Fibroblast of skin of right biceps (primary cell): ENCODE measurements at places on chromosomes 7 and 10.
A peak's percentile ranks its signal among the peaks of the same experiment; 100 is the strongest.

DNA sequence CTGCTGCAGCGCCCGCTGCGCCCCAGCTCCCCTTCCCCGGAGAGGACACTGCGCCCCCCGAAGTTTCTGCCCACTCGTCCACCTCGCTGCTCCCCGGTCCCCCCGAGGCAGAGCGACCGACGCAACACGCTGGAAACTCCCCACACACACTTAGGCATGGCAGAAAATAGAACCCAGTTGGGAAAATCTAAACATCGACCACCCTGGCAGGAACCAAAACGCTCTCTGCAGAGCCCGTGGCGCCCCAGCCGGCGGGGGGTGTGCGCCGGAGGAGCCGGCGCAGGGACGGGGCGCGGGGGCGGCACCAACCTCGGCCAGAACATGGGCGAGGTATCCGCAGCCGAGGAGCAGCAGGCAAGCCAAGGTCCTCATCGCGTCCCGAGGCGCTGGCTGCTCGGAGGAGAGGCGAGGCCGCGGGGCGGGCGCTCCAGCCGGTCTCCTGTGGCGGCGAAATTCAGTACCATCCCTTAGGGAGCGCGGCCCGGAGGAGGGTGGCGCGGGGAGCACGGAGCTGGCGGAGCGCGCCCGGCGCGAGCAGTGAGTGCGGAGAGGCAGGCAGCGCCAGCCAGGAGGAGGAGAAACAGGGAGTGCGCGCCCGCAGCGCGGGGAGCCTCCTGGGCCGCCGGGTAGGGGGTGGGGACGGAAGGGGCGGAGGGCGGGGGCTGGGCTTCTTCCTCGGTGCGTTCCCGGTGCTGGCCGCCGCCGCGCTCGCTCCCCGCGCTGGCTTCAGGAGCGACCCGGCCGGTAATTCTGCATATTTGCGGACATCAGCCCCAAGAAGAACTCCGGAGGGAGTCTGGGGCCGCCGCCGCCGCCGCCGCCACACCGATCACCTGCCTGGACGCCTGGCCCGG is 789 bp downstream of the PDGFA start:
- DNase-seq = peak; percentile 73

- DNase-seq = peak; percentile 59
Observed at GRCh38 chr7:106288263-106288662, 3.5 kb upstream of the NAMPT start.

DNA sequence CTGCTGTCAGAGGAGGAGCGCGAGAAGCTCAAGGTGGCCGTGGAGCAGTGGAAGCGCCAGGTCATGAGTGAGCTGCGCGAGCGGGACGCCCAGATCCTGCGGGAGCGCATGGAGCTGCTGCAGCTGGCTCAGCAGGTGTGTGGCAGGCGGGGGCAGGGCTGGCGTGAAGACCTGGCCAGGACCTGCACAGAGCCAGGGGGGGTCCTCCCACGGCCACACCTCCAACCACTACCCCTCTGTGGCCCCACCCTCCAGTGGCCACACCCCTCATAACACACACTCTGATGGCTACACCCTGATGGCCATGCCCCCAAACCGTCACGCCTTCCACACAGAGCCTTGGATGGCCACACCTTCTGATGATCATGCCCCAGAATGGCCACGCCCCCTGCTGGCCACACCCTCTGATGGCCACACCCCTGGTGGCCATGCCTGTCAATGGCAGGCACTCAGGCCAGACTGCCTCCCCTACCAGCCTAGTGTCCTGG is 23.4 kb upstream of the DPYSL4 start:
- DNase-seq = no peak

GRCh38 chr7:27897001-27897400 is 157.0 kb downstream of the TAX1BP1 start:
- no peak for DNase-seq

DNA sequence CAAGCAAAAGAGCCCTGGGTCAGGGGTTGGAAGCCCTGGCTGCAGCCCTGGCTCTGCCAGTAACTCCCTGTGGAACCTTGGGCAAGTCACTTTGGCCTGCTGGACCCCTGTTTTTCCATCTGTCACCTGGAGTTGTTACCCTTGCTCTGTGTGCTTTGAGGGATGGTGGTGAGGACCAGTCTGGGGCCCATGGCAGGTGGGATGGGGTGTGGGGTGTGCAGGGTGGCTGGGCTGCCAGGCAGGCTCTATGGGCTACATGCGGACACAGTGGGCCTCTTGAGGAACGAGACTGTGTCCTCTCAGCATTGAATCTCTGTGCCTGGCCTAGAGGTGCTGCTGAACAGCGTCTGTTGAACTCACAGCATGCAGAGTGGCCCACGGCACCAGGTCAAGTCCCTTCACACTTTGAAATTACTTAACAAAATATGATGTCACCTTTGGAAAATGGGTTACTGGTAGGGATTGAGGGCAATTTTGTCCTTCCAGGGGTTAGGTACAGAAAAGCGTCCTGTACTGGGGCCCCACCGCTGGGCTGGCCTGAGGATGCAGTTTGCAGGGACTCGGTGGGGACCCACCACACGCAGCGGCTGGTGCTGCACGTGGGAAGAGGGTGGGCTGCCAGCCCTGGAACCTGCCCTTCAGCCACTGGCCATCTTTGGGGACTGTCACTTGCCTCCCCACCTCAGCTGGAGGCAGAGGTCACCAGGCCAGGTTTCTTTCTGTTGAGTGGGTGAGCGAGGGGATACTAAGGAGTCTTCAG is 45.3 kb downstream of the PRF1 start:
- no peak for DNase-seq

DNA sequence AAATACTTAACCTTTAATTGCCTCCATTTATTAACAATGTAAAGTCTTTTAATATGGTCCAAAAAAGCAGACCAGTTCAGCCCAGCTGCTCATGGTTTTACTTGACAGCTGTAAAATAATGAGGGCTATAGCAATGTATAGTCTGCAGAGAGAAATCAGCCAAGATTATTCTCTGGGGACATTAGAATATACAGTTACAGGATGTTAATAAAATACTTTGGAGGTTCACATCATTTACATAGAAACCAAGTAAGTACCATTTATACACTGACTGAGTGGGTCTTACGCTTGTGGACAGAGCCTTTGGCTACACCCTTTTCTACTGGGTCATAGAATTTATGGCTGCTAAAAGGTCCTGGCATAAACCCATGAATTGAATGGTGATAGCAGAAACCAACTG is 340.7 kb upstream of the CELF2 start:
- DNase-seq = no peak

GRCh38 chr7:47226696-47227095 is 355.2 kb downstream of the TNS3 start:
- DNase-seq = no peak

- no peak for DNase-seq
Observed at GRCh38 chr10:133359554-133359971, 1.7 kb upstream of the FUOM start.

- no peak for DNase-seq
Observed at GRCh38 chr7:80263821-80264220, 129.2 kb downstream of the GNAI1 start.

- no peak for DNase-seq
Observed at GRCh38 chr7:66800591-66800990, 60.1 kb downstream of the RABGEF1 start.

DNA sequence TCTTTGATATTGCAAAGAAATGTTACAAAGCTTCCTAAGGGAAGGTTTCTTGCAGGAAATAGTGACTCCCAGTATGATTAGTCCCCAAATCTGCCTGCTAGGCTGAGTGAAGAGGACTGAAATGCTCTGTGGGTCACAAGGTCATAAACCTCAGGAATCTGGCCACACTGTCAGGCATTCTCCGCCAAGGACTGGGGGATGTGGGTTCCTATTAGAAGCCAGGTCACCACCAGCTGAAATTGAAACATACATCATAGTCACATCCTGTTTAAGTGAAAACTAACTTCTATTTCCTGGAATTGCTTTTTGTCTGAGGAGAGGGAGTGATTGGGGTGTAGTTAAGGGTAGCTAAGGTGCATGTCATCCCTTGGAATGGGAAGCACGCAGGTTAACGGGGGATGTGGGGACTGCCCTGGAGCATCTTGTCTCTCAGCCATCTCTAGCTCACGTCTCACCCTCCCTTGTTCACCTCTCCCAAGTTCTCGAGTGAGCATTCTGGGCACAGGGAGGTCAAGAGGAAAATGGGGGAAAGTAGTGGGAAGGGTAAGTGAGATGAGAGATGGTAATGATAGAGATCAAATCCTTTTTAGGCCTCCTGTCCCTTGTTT is 12.0 kb upstream of the GSAP start:
- DNase-seq = peak; percentile 80

- DNase-seq = no peak
Observed at GRCh38 chr7:98339043-98339442, 57.6 kb downstream of the BRI3 start.

- peak; percentile 100 for DNase-seq
Observed at GRCh38 chr10:72320676-72321247, 34.0 kb downstream of the DNAJB12 start.
